ENCODE measurements at places on chromosomes 3 and 15.

DNA sequence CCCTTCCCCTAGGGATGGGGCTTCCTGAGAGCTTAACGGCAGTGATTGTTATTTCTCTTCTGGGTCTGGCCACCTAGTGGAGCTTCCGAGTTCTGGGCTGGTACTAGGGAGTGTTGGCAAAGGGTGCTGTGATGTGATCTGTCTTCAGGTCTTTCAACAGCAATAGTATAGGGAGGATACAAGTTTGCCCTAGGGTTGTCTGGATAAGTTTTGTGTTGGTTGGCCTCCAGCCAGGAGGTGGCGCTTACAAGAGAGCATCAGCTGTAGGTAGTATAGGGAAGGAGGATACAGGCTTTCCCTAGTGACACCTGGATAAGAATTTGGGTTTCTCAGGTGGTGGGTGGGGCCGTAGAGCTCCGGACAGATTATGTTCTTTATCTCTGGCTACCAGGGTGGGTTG lies 19.2 kb upstream of the CPOX start:
- no peak for DNase-seq

DNA sequence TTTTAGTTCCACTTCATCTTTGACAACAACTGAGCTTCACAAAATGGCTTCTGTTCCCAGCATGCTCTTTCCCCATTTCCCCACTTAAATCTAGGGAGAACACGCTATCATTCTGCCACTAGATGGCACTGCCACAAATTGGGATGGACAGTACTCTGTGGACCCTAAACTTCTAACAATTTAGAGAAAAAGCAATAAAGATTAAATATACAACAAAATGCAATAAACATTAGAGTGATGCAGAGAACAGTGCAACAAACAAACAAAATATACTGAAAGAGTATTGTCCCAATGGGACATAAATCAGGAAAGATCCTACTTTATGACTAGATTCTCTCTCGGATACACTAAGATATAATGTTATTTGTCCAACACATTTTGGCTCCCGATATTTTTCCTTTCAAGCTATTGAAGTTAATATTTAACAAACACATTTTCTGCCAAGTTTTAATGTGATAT lies 169.7 kb upstream of the TMCO5A start:
- DNase-seq, result no peak

GRCh38 chr15:38920966-38921365 lies 356.4 kb upstream of the RASGRP1 start:
- no peak for DNase-seq

- no peak for DNase-seq
Observed at GRCh38 chr15:47822048-47822447, 104.7 kb downstream of the SEMA6D start.

- no peak for DNase-seq
Observed at GRCh38 chr3:181887685-181888084, 176.0 kb downstream of the SOX2 start.

DNA sequence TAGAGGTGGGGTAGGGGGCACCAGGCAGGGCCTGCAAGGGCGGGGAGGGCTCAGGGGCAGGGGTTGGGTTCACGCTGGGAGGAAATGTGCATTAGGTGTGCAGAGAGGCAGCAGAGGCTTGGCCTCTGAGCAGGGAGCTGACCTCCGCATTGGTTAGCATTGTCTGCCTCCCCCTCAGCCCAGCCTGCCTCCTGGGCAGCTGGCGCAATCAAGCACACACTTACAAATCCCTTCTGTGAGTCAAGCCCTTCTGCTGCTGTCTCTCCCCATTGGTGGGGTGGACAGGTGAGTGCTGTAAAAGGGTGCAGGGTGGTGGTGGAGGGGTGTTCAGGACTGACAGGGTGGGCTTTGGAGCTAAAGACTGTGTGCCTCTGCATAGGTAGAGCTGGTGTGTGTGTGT lies 9.3 kb downstream of the LOXL1 start:
- no peak for DNase-seq

GRCh38 chr3:179260949-179261765 lies 10.2 kb upstream of the KCNMB3 start:
- peak; percentile 73 for DNase-seq

- no peak for DNase-seq
Observed at GRCh38 chr3:187719628-187720336, 17.4 kb upstream of the RTP2 start.

DNA sequence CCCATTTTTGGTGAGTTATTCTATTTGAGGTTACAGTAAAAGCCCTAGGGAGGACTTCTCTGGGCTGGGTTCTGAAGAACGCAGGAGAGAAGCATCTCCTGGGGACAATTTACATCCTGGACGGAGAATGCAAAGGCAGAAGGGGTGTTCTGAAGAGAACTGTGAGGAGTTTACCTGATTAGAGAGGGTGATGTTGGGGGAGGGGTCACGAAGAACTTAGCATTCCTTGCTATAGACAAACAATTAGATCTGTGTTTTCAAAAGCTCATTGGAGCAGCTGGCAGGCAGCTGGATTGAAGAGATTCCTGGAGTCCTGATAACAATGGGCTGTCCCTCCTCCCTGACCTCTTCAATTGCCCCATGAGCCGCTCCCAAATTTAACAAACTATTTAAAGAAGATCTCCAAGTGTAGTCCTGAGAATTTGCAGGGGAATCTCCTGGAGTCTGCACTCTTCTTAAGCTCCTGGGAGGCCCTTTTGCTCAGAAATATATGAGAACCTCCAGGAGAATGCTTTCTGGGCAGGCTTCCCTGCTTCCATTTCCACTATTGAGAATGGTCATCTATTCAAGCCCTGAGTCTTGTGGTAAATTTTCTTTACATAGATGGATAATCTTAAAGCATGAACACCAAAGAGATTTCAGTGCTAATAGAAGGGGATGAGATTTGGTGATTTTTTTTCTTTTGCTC lies 55.3 kb downstream of the ARHGAP31 start:
- no peak for DNase-seq

GRCh38 chr3:52232279-52233107 lies 6.5 kb downstream of the TWF2 start:
- no peak for DNase-seq

DNA sequence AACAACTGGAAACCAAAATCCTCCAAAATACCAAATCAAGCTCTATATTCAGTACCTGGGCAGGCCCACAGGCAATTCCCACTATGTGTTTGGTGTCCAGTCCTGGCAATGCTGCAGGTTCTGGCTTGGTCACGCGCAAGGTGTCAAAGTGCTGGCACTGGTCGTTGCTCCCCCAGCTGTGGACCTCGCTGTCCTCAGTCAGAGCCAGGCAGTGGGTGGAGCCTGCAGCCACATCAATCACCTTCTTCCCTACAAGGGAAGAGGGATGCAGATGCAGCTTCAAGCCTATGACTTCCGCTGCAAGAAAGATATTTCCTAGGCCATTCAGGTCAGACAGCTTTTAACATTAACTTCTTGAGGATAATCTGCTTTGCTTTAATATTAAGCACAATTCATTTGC lies 61.3 kb downstream of the HERC2 start:
- no peak for DNase-seq

DNA sequence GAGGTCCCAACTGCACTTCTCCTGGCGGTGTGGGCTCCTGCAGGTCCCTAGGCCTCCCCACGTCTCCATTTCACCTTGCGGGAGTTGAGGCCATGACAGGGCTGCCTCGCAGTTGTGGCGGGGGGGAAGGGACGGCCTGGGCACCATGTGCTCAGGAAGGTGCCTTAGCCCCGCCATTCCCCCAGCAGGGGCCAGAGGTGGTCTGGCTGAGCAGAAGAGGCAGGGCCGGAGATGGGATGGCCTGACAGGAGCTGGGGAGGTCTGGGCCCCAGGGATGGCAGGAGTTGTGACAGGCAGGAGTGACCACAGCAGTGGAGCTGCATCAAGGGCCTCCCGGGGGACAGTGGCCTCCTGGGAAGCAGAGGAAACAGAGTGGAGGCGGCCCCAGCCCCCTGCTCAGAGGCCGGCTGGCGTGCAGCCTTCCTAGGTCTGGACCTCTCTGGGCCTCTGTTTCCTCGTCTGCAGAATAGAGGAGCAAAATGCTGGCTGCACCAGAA lies 18.7 kb upstream of the KLF15 start:
- DNase-seq, result no peak

GRCh38 chr15:39997031-39997430 lies 42.0 kb downstream of the SRP14 start:
- no peak for DNase-seq

- DNase-seq, result no peak
Observed at GRCh38 chr3:139434764-139435307, 41.5 kb downstream of the RBP2 start.

DNA sequence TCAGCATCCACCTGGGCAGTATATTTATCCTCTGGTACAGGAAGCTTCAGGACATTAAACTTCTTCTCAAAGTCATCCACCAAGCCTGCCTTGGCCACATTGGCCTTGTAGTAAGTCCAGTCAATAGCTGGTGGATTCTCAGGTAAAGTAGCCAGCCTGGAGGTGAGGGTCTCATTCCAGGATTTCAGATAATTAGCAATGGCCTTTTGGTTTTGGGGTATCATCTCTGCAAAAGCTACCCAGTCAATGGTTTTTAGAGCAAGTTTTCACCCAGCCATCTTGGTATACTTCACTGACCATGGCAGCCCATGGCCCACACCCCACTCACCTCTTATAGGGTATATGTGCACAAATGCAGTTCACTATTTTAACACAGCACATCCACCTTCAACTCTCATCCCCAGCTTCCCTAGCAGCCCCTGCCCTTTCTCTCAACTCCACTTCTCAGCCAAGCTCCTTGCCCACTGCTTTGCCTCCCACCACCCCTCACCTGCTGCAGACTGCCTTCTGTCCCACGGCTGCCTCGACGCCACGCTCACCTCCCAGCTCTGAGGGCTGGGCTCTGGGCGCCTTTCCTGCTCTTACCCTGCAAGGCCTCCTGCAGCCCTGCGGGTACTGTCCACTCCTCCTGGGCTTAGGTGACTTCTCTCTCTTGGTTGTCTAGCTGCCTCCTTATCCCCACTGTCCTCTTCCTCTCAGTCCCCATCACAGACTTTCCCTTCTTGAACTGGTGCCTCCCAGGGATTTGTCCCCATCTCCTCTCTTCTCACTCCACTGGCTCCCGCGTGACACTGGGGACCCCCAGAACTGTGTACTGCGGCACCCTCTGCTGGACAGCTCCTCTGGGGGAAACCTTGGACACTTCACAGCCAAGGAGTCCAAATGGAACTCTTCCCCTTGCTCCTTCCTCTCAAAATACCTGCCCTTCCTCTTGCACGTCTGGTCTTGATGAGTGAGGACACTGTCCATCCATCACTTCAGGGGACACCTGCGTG lies 1.7 kb upstream of the TGM5 start:
- no peak for DNase-seq

- no peak for DNase-seq
Observed at GRCh38 chr3:75140904-75141615, 523.1 kb upstream of the FRG2C start.

DNA sequence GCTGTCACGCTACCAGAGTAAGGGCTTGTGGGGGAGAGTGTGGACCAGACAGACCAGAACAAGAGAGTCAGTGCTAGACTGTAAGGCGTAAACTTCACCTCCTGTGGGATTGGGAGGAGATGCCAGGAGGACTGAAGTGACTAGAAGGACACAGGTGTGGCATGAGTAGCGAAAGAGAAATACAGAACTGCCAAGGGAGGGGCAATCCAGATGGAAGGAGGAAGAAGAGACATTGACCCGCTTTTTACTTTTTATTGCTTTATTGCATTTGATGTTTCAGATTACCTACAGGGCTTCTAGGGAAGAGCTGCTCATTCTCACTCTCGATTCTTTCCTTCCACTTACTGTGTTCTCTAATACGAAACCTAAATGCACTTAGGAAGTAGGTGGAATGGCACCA lies 2.1 kb downstream of the POGLUT1 start:
- no peak for DNase-seq

Data from pancreas (tissue), 10 donors.